ENCODE measurements at places on chromosomes 6 and 20.

- DNase-seq = no peak
Observed at GRCh38 chr6:111714416-111715270, 109.0 kb upstream of the TRAF3IP2 start.

DNA sequence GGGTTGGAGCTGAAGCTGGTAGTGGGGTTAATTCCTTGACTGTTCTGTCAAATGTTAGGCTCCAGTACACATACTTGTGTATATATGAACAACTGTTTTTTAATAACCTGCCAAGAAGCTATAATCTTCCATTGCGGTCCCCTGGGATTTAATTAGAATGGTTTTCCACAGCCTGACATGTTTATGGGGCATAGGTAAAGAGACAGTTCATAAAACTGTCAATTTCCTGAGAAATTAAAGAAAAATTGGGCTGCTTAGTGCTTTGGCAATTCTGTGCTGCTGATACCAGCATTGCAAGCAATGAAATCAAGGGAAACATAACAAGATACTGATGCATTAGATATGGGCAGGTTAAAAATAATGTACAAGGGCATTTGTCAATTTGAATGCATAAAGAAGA is 314.1 kb upstream of the SLC35B3 start:
- no peak for DNase-seq

DNA sequence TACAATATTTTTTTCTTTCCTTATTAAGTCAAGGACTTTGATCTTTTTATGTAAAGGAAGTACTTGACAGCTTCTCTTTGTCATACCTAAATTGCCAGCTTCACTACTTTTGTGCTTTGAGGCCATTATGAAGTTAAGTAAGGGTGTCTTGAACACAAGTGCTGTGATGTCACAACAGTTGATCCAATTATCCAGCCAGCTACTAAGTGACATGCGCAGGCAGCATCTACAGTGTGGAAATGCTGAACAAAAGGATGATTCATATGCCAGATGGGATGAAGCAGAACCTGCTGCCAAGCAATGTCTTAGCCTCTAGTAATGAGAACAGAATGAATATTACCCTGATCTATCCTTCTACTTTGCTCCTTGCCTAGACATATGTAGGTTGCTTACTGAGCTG is 68.3 kb upstream of the TMEM244 start:
- DNase-seq = no peak

DNA sequence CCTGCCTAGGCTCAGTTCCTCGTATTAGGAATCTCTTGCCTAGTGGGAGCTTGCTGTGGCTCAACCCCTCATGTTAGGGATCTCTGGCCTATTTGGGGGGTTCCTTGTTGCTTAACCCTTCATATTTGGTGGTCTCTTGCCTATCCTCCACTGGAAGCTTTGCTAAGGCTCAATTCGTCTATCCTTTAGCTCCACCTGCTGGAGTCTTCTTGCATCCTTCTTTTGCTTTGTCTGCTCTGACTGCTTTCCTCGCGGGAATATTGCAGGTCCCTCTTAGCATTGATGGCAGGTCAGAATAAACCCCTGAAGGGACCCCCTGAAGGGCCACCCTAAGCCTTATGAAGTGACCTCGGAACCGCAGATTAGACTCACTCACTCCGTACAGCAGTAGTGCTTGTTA is 203.0 kb upstream of the TBX18 start:
- DNase-seq = peak; percentile 17

DNA sequence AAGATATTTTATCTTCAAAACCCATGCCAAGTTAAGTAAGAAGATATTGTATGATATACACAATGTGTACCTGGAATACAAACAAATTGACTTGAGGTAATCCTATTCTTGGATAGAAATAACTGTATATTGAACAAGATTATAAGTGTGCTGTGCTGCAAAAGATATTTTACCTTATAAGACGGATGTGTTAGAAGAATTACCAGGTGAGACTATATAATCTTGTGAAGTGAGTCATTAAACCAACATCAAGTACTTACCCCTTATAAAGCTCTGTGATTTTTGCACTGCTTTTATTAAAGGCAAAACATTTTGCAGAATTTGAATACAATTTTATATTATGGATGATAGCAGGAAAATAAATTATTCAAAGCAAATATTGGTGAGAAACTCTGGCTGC is 570.0 kb downstream of the MMUT start:
- DNase-seq = no peak

- DNase-seq = no peak
Observed at GRCh38 chr6:146814148-146814750, 215.5 kb downstream of the ADGB start.

DNA sequence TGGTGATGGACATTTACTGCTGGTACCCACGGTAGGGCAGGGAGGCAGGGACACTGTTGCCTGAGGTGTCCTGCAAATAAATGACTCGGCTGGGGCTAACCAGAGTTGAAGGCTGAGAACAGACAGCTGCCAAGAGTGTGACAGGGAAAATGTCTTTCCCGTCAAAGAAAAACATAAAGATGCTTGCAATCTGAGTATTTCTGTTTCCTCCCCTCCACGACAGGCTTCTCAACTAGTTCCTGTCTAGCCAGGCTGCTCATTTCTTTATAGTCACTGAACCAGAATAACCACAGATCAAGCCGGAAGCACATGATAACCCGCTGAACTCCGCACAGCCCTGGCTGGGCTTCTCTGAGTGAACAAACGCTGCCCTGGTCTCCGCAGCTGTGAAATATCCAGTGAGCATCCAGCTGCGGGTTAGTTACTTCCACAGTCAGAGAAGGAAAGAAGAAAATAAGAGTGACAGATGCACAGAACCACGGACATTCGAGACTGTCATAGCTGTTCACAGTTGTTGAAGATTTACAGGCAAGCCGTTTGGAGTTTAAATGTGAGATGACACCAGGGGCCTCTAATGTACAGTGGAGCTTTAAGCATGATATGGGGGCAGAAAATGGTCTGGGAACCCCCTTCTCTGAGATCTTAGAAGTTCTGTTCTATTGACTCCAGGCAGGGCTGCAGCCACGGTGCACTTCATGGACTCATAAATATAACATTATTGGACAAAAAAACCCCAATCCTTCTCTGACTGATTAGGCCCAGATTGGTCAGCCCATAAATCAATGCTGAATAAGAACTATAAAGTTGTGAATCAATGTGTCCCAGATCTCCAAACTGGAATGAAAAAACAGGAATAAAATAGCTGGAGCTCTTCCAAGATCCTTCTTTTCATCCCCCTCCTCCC is 299.9 kb upstream of the SUPT3H start:
- DNase-seq = peak; percentile 89

DNA sequence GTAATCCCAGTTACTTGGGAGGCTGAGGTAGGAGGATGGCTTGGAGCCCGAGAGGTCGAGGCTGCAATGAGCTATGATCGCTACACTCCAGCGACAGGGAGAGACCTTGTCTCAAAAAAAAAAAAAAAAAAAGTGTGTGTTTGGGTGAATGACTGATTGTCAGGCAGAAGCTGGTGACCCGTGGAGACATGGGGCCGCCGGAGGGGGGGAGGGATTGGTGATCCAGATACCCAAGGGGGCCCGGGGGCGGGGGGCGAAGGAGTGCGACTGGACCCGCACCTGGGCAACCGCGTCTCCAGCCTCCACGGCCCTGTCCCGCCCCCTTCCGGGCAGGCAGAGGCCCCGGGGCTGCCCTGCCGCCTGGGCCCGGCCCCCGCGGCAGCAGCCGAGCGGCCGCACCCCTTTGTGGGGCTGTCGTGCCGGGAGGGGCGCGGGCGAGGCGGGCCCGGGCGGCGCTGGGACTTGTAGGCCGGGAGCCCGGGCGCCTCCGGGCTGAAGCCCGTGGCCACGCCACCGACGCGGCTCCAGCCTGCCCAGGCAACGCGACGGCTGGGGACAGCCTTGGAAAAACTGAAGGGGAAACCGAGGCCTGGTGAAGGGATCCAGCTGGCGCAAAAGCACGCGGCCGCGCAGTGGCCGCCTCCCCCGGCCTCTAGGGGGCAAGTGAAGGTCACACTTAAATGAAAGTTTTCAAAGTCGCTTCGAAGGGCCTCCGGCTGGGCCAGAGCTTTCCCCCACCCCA is 2.1 kb upstream of the RBM38 start:
- DNase-seq = peak; percentile 21

- DNase-seq = peak; percentile 90
Observed at GRCh38 chr6:422433-423054, 31.0 kb downstream of the IRF4 start.

DNA sequence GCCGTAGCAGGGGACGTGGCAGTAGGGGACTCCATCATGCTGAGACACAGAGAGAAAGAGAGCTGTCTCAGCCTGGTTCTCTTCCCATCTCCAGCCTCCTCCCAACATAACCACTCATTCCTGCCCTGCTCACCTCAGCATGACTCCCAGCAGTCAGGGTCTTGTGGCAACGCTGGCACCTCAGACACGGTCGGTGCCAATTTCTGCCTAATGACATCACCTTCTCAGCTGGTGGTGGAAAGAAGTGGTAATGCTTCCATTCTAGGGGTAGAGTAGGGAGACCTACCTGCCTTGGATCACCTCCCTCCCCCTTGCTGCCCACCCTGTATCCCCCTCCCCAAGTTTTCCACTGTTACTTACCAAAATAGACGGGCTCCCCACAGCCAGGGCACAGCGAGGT is 2.5 kb downstream of the CRIP3 start:
- no peak for DNase-seq

DNA sequence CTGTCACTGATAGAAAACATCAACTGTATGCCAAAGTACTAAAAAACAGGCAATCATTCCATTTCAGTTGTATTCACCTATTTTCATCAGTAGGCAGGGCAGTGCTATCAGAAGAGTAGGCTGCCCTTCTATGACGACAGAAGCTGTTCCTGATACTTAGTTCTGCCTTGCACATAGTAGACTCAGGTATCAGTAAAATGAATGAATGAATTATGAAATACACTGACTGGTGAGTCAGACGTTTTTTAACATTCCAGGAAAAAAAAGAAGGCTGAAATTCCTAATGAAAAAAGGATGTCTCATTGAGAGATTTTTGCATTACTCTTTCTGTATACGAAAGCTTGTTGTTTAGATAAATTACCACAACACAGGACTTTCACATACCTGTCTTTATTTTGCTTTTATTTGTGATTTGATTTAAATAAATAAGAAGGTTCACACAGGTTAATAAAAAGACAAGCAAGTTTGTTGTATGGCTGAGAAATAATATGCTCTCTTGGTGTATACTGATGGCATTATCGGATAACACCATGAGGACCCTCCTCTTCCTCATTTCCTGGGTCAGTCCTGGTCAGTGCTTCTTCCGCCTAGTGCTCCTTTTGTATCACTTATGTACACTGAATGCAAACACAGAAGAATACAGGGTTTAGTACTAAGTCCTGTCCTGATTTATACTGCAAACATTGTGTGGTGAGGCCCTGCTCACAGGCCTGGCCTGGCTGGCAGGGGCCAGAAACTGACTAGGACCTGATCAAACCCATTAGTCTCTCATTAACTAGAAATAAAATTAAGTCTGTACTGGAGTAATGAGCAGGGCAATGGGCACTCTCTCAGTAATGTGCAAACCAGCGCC is 39.4 kb upstream of the SPDEF start:
- no peak for DNase-seq

DNA sequence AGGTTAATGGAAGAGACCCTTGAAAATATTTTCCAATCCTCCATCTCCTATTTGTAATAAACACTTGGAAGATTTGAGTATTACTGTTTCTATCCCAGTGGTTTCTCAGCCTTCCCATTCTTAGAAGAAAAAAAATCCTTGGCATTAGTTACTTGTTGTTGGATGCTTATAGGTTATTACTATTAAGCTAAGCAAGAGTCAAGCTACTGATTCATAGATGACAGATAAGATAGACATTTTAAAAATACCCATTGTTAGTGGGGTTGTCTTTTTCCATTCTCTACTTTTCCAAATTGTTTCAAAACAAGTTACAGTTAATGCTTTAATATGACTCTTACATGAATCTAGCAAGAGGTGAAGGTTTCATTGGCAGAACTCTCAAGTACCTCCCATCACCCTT is 158.5 kb downstream of the HIVEP2 start:
- DNase-seq = no peak

- no peak for DNase-seq
Observed at GRCh38 chr20:20731000-20731944, 18.8 kb upstream of the RALGAPA2 start.

GRCh38 chr6:28235912-28236452 is 10.9 kb downstream of the ZSCAN9 start:
- no peak for DNase-seq

GRCh38 chr6:18842534-18842933 is 455.4 kb downstream of the RNF144B start:
- no peak for DNase-seq

- no peak for DNase-seq
Observed at GRCh38 chr6:88013015-88013414, 34.6 kb upstream of the SPACA1 start.

DNA sequence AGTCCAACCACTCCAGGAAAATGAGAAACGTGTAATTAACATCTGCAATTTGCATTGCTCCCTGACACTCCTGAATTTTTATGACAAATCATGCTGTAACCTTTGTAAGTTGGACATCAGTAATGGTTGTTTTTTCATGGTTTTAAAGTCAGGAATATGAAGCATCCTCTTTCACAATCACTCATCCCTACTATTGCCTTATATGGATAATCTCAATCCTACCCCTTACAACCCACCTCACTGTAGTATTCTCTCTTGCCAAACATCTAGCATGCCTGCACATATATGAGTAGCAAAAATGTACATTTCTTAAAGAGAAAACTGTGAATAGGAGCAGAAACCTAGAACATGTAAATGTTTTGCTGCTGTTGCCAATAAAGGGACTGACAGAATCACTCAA is 729.5 kb downstream of the KIF16B start:
- no peak for DNase-seq

GRCh38 chr6:167238146-167238693 is 52.9 kb upstream of the UNC93A start:
- DNase-seq = no peak

Measured in RCC 7860 (cell line).